ENCODE measurements at places on chromosomes 6 and 20.

DNA sequence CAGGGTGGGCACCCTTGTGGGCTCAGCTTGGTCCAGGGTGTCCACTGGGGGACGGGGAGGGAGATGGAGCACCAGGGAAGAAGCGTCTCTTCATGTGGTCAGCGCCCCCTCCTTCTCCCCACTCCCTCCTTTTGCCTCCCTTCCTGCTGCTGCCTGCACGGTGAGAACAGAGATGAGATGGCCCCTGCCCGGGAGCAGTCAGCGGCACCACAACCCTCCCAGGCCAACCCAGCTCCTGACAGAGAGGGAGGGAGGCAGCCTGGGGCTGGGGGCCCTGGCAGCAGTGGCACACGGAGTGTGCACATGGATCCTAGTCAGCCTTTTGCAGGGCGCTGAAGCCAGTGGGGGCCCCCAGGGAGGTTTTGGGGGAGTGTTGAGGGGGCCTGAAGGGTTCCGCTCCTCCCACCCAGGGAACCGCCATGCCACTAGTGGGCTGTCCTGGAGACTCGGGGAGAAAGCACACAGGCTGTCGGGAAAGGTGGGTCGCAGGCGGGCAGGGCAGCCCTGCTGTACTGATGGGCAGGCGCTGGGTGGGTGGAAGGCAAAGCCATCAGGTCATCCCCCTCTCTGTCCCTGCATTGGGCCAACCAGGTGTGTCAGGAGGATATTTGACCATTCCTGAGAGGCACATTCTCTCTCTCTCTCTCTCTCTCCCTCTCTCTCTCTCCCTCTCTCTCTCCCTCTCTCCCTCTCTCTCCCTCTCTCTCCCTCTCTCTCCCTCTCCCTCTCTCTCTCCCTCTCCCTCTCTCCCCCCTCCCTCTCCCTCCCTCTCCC, 94.3 kb upstream of the BHLHE23 start:
- DNase-seq, result no peak

DNA sequence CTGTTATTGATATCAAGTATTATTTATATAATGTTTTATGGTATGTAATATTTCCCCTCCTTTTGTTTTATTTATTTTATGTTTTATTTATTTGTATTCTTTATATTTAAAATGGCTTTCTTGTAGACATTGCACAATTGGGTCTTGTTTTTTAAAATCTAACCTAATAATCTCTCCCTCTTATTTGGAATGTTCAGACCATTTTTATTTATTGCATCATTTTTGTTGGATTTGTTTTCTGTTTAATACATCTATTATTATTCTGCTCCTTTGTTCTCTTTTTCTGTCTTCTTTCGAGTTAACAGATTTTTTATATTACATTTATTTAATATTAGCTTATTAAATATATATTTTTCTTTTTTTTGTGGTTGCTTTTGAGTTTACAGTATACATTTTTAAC, 43.1 kb upstream of the SLC35B3 start:
- DNase-seq, result no peak

- DNase-seq, result no peak
Measured at GRCh38 chr6:44672086-44672485, 284.6 kb downstream of the CDC5L start.

DNA sequence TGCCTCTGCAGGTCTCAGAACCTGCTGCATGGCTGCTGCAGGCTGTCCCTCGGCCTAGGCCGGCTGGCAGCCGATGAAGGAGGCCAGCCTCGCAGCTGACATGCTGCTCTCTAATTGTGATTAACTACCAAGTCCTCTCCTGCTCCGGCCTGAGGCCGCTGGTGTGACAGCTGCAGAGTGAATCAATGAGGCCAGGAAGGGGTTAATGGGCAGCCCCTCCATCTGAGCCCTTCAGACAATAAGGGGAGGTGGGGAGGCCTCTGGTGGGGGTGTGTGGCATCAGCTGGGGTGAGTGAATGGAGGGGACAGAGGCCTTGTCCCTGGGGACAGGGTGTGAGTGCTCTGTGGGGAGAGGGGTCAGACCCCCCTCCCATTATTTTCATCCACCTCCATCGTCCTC, 34.4 kb downstream of the SLC52A3 start:
- DNase-seq, result no peak

DNA sequence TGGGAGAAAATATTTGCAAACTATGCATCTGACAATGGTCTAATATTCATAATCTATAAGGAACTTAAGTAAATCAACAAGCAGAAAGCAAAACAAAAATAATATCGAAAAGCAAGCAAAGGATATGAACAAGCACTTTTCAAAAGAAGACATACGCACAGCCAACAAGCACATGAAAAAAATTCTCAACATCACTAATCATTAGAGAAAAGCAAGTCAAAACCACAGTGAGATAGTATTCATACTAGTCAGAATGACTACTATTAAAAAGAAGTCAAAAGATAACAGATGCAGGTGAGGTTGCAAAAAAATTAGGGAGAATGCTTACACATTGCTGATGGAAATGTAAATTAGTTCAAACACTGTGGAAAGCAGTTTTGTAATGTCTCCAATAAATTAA, 410.2 kb downstream of the MMUT start:
- no peak for DNase-seq

- DNase-seq, result no peak
Measured at GRCh38 chr20:50308166-50308512, 117.5 kb downstream of the CEBPB start.
